ENCODE measurements at places on chromosomes 5 and 9. TPM values are rescaled to one million over a fixed set of nuclear protein-coding genes. Genes with fewer than 3 reads are reported as not detected.

DNA sequence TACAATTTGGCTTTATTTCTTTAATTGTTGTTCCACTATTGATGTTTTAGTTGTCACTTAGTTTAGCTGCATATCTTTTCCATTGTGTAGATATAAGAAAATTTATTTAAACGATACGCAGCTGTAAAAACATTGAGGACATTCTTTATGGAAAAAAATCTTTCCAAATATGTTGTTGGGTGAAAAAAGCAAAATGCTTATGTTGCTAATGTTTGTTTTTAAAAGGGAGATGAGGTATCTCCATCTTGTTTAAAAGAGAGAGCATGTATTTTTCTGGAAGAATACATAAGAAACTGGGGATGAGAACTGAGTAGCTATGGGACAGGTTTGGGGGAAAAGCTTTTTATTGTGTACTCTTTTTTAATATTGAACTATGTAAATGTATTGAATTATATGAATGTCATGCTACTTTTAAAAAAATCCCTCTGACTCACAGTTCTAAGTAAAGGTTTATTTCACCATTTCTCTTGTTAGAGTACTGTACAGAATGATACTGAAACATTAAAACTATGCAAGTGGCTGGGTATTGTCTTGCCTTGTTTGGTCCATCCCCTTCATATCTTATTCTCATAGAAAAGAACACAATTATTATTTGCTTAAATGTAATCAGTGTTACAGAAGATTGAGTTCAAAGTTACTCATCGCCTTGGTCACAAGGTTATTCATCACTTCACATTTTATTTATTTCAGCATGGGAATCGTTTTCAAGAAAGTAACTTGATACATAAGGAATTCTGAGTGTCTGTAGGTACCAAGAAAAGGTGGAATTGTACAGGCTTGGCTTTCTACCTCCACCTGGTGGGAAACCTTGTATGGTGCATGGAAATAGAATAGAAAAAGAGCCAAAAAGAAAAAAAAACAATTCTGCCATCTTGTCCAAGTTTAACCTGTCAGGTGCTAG is 85.8 kb downstream of the RIC1 start:
- H3K27me3 ChIP-seq = no peaks in the 10 kb centered on the region
- H3K4me3 ChIP-seq = no peak overlapping the region
- H3K27ac ChIP-seq = no peak overlapping the region
- H3K36me3 ChIP-seq = no peaks in the 10 kb centered on the region
- peaks cover 9% of the 10 kb centered on the region for H3K4me1 ChIP-seq

DNA sequence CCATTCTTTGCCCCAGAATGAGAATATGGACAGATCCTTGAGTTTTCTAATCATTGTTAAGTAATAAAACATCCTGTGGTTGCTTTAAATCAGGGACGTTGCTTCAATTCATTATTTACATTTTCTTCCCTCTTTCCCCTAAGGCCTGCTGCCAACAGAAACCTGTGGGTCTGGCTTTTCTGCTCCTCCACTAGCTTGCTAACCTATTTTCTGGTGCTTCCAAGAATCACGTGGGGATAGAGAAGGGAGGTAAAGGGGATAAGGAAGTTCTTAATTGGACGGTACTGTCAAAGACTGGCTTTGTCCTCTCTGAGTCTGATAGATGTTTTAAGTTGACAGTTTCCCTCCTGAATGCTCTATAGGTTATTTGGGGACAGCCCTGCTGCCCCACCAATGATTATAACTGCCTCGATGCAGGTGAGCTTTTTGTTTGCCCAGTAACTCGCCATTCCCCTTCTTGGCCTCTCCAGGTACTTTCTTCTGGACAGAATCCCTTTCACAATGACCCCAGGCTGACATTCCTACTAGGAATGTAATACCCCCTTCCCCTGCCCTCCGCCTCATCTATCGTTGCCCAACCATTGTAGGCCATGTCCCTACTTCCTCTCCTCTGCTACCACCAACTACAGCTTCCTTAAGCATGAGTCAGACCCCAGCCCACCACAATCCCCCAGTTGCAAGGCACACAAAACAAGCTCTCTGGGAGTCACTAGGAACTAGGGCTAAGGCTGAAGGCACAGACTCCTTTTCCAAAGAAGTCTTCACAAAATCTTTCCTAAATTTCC is 19.9 kb upstream of the CPEB4 start:
- no peaks in the 10 kb centered on the region for H3K27me3 ChIP-seq
- no peaks in the 10 kb centered on the region for H3K4me1 ChIP-seq
- H3K4me3 ChIP-seq = no peak overlapping the region
- H3K27ac ChIP-seq = peak overlapping the region; percentile 43
- DNase-seq = no peak
- no peaks in the 10 kb centered on the region for H3K36me3 ChIP-seq

GRCh38 chr5:95909738-95910137 is 51.9 kb downstream of the ELL2 start:
- H3K4me1 ChIP-seq = peaks cover 19% of the 10 kb centered on the region
- no peaks in the 10 kb centered on the region for H3K36me3 ChIP-seq
- no peak for DNase-seq
- no peak overlapping the region for H3K4me3 ChIP-seq
- H3K27me3 ChIP-seq = no peaks in the 10 kb centered on the region

DNA sequence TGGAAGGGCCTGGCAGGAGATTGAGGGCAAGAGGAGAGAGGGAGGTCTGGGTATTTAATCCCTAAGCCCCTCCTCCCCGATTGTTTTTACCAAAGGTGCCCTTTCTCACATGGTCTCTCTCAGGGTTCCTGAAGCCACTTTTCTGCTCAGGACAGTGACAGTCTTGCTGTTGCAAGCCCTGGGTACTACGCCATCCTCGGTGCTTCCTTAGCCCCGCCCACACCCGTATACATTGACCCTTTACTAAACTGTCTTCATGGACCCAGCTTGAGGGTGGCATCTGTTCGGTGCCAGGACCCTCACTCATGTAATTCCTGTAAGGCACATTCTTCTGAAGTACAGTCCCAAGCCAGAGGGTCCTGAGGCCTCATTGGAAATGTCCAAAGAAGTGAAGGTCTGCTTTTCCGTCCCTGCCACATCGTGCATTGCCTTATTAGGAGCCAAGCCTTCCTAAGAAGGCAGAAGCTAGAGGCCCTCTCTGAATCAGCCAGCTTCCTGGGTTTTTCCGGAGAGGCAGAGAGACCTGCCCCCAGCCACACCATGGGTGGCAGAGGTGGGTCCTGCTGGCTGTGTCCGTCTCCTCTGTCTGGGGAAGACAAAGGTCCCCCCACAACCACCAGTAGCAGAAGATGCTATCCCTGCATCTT is 1.9 kb upstream of the SH3PXD2B start:
- H3K4me1 ChIP-seq = peaks cover 3% of the 10 kb centered on the region
- H3K27ac ChIP-seq = no peak overlapping the region
- H3K36me3 ChIP-seq = no peaks in the 10 kb centered on the region
- DNase-seq = no peak
- H3K4me3 ChIP-seq = no peak overlapping the region

- H3K27me3 ChIP-seq = no peaks in the 10 kb centered on the region
- no peak for DNase-seq
- H3K4me3 ChIP-seq = no peak overlapping the region
- no peaks in the 10 kb centered on the region for H3K4me1 ChIP-seq
- H3K36me3 ChIP-seq = no peaks in the 10 kb centered on the region
- no peak overlapping the region for H3K27ac ChIP-seq
These were observed 148.9 kb downstream of the FGF18 start for GRCh38 chr5:171568389-171568788.

GRCh38 chr5:90740244-90740799 is 181.7 kb downstream of the ADGRV1 start:
- H3K27me3 ChIP-seq = no peaks in the 10 kb centered on the region
- H3K36me3 ChIP-seq = no peaks in the 10 kb centered on the region
- H3K4me3 ChIP-seq = no peak overlapping the region
- H3K27ac ChIP-seq = no peak overlapping the region
- no peak for DNase-seq
- H3K4me1 ChIP-seq = no peaks in the 10 kb centered on the region

GRCh38 chr5:133314086-133314485 is 262.3 kb downstream of the HSPA4 start:
- H3K27ac ChIP-seq = no peak overlapping the region
- H3K27me3 ChIP-seq = no peaks in the 10 kb centered on the region
- no peak for DNase-seq
- no peaks in the 10 kb centered on the region for H3K4me1 ChIP-seq

GRCh38 chr5:24788829-24789514 is 144.2 kb upstream of the CDH10 start:
- H3K4me3 ChIP-seq = no peak overlapping the region
- H3K27ac ChIP-seq = no peak overlapping the region
- no peaks in the 10 kb centered on the region for H3K36me3 ChIP-seq
- DNase-seq = no peak

DNA sequence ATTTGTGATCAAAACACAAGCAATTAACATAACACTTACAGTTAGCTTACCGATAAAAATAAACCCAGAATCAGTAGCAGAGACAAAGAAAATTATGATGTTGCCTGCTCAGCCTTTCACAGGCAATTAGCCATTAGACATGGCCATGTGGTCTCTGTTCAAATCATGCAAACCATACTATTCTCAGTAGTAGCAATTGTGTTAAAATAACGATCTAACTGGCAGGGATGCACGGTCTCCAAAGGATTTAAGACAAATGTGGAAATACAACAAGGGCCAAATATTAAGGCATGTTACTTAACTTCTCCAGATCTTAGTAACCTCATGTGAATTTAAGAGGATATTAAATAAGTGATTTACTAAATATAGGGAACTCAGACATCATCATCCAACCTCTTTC is 59.5 kb downstream of the PTBP3 start:
- H3K36me3 ChIP-seq = no peaks in the 10 kb centered on the region
- no peak overlapping the region for H3K27ac ChIP-seq
- no peaks in the 10 kb centered on the region for H3K27me3 ChIP-seq
- no peak overlapping the region for H3K4me3 ChIP-seq

- no peaks in the 10 kb centered on the region for H3K36me3 ChIP-seq
- no peak overlapping the region for H3K4me3 ChIP-seq
- H3K27ac ChIP-seq = no peak overlapping the region
- H3K27me3 ChIP-seq = no peaks in the 10 kb centered on the region
These were observed 95.9 kb downstream of the KCNIP1 start for GRCh38 chr5:170599756-170600155.

GRCh38 chr5:100643473-100643872 is 108.3 kb downstream of the FAM174A start:
- H3K27me3 ChIP-seq = peaks cover 2% of the 10 kb centered on the region
- H3K4me3 ChIP-seq = no peak overlapping the region
- DNase-seq = no peak
- no peak overlapping the region for H3K27ac ChIP-seq
- no peaks in the 10 kb centered on the region for H3K36me3 ChIP-seq

- DNase-seq = no peak
- peaks cover 4% of the 10 kb centered on the region for H3K4me1 ChIP-seq
- no peak overlapping the region for H3K4me3 ChIP-seq
- no peaks in the 10 kb centered on the region for H3K36me3 ChIP-seq
These were observed 79.8 kb downstream of the HSD17B3 start for GRCh38 chr9:96222132-96222531.

- H3K27me3 ChIP-seq = no peaks in the 10 kb centered on the region
- no peak overlapping the region for H3K4me3 ChIP-seq
- peaks cover 9% of the 10 kb centered on the region for H3K4me1 ChIP-seq
- H3K27ac ChIP-seq = peak overlapping the region; percentile 15
These were observed 39.0 kb downstream of the PRKACG start for GRCh38 chr9:68974901-68975300.

DNA sequence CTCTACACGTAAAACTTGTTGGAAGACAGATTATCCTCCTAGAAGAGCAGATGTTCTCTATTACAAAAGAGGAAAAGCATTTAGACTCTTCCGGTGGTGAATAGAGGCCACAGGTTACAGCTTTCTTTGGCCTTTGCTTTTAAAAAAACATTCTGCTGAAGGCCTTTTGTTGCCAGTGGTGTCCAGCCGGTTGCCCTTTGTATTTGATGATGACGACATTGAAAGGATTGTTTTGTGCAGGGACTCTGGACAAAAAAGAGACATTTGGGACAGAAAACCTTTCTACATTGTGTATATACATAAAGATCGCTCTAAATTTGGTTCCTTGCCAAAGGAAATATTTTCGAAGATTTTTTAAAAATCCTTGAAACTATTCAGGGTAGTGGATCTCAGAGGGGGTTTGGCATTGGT is 180.3 kb downstream of the C9orf152 start:
- no peaks in the 10 kb centered on the region for H3K4me1 ChIP-seq
- no peak for DNase-seq
- H3K27ac ChIP-seq = no peak overlapping the region
- H3K27me3 ChIP-seq = no peaks in the 10 kb centered on the region
- no peaks in the 10 kb centered on the region for H3K36me3 ChIP-seq

The MLANA gene
- total RNA-seq = not detected

The ZFP2 gene
- total RNA-seq = 1.1 TPM

The PCDHB7 gene
- 0.50 TPM for total RNA-seq

All from pancreas (tissue), 10 donors.